Progenitor cell of endocrine pancreas (in vitro differentiated cells): ENCODE measurements at places on chromosomes 4 and X. TPM values are rescaled to one million over a fixed set of nuclear protein-coding genes. Genes with fewer than 3 reads are reported as not detected.

The MAGT1 gene
- 55.9 and 59.0 TPM in 2 replicates for total RNA-seq

DNA sequence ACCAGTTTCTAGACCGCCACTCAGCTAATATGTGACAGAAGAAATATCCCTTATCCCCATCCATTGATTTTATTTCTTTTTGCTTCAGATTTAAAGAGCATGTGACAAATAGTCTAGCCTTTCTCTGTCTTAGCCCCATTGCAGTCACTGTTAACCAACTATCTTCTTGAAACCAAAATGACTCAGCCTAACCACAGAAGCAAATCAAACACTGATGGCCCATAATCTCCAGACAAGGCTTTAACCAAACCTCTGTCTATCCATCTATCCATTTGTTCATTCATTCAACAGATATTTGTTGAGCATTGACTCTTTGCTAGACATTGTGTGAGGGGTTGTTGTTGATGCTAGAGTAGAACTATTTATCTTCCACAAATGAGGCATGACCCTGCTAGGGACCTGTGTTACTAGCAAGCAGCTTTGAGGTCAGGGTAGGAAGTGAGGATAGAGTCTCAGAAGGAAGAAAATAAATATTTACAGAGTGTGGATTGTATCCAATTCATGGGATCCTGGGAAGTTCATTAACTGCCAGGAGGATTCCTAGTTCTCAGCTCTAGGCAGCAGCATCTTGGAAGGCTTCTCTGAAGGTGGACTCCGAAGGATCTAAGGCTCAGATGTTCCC, 22.5 kb downstream of the HNRNPH2 start:
- DNase-seq = no peak

The BRS3 gene
- 0.10 TPM in 1 of 2 replicates, not detected in the other for total RNA-seq

DNA sequence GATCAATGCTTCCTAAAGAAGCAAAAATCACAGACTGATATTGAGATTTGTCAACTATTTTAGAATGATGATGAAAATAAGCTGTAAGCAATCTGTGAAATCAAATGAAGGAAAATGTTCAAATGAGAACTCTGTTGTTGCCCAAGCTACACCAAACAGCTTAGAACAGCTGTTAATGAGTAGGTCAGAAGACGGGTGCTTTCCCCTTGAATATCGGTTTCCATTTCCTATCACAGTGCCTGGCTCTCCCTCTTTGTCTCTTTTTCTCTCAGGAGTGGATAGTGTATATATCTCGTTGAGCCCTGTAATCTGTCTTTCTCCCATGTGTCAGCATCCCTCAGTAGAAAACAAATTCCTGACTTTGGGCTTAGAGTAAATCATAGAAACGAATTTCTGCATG, 1592.9 kb upstream of the TENM3 start:
- DNase-seq = no peak

DNA sequence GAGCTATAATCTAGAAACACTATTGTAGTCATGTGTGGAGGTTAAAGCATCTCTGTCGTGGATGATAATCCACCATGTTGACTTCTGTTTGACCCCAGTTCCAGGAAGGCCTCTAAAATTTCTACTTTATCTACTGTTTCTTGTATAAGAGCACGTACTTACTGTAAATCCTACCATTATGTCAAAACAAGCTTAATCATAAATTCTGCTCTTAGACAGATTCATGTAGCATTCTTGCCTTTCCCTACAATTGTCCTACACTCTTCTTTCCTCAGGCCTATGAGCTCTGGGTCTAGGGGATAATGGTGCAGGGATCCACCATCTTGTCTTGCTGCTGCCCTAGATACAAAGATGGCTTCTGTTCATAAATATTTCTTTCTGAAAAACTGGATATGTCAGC, 2594.3 kb downstream of the ARAP2 start:
- DNase-seq = no peak
